ENCODE measurements at places on chromosomes 12 and 14.

DNA sequence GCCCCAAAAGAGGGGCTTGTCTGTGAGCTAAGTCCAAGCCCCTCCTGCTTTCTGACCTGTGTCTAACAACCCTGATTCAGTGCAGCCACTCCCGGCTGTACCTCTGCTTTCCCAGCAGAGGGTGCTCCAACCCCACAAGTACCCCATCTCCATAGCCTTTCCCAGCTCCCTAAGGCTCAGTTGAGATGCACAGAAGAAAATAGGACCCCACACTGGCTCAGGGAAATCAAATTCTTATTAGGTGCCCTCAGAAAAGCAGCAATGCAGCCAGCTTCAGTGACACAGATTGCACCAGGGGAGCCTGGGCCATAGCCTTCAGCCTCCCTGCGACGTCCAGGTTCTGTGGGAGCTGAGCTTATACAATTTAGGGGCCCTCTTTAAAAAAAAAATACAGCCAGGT, 49.9 kb downstream of the LRRC74A start:
- DNase-seq = no peak

DNA sequence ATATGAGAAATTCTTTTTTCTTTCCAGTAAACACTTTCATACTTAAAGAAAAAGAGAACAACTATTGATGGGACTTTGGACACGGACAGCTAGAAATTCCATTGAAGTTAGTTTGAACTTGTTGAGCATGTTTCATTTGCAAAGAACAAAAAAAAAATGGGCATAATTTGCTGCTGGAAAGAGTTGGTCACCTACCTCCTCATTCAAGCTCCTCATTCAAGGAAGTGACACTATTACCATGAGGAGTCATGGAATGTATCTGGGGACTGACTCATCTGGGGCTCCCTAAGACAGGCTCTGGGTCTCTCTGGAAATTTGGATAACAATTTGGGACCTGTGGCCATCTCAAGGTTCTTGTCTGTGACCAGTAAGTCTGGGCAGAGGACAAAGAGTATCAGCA, 50.4 kb downstream of the KICS2 start:
- no peak for DNase-seq

DNA sequence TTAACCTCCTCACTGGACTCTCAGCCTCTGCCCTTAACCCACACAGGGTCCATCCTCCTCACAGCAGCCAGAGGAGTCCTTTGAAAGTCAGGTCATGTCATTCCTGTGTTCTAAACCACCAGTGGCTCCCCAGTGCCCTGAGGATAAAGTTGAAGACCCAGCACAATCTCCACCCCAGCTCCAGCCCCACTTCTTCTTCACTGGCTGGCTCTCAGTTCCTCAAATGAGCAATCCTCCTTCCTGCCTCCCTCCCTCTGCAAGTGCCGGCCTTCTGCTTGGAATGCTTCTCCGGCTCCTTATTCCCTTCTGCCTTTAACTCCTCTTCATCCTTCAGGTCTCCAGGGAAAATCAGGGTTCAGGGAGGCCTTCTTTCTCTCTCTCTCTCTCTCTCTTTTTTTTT, 32.0 kb upstream of the SPPL3 start:
- DNase-seq = no peak

GRCh38 chr14:47675466-47676314, at the start of gene MDGA2:
MDGA2 (minus strand) TSS chr14:47675605.
- DNase-seq = no peak

GRCh38 chr14:48738186-48738925, 847.8 kb downstream of the RPS29 start:
- no peak for DNase-seq

DNA sequence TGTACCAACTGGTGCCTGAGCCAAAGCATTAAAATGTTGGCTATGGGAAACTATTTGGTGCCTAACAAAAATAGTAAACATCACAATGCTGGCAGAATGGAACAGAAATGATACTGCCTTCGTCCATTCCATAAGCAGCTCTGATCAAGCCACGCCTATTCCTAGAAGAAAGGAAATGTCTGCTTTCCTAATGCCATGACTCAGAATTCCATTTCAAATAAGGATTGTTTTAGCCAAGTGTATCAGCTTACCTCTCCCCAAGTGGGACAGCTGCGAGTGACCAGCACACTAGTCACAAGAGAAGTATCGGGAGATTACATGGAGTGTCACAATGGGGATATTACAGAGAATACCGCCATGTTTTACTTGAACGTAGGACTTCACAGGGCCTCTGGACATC, 38.7 kb downstream of the GLT8D2 start:
- DNase-seq = no peak

- no peak for DNase-seq
Observed at GRCh38 chr12:109625131-109625559, 51.6 kb downstream of the MVK start.

DNA sequence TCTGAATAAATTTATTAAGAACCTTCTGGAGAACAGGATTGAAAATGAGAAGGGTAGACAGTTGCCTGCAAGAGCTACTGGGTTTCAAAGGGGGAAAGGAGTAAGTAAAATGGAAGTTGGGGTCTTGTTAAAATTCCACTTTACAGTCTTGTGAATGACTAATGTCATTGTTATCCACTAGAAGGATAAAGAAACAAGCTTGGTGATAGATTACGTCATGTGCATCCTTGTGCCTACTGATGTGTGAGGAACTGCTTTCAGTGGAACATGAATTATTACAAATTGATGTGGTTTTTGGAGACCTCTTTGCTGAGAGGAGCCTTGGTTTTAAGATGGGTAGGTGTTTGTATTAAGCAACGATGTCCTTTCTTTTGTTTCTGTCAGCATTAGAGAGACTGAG, 272.5 kb upstream of the PRICKLE1 start:
- DNase-seq = no peak

- DNase-seq = no peak
Observed at GRCh38 chr12:90484094-90484493, 470.9 kb downstream of the CCER1 start.

- no peak for DNase-seq
Observed at GRCh38 chr12:72792889-72793288, 520.7 kb downstream of the TRHDE start.

GRCh38 chr12:104138797-104139152, 765 bp upstream of the NFYB start:
- DNase-seq = no peak

DNA sequence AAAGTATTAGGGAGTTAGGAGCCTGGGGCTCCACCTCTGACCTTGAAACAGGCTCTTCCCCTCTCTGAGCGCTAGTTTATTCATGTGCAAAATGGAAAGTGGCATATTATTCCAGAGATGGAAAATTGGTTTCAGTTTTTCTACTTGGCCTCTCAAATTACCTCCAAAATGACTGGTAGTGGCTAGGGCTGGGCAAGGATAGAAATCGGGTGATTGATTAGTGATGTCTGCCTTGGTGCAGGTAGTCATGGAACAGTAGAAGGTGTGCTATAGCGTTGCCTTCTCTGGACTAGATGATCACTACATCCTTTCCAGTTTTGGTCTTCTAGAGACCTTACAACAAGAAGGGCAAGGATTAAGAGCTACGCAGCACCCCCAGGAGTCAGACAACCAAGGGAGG, 8.6 kb upstream of the MSI1 start:
- DNase-seq = no peak

DNA sequence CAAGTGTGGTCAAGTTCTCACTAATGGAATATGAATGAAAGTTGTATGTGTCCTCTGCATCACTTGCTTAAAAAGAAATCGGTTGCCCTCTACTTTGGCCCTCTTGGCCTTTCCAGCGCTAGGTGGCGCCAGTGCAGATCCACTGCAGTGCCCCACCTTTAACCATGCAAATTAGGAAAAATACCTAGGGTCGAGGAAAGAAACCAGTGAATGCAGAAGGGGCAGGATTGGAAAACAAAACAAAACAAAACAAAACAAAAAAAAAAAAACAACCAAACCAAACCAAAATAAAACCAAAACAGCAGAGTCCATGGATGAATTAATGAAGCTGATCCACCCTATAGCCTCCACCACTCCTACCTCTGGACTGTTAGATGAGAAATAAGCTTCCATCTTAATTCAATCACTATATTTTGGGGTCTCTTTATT, 12.9 kb upstream of the NEMF start:
- no peak for DNase-seq

- DNase-seq = no peak
Observed at GRCh38 chr12:51183816-51184215, 10.9 kb upstream of the TFCP2 start.

DNA sequence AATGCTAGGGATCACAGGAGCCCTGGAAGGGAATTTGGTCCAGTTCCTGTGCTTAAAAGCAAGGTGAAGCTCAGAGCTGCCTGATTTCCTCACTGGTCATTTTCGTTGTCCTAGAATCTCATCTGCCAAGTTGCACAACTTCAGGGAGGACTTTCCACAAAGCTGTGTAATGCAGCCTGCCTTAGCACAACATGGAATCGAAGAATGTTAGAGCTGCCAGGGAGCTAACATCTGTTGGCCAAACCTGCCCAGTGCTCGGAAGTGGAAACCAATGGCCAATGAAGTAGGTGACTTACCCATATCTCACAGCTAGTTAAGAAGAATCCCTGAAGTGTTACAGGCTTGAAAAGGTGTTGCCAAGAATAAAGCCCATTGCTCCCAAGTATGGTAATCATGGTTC, 79.9 kb upstream of the SSTR1 start:
- no peak for DNase-seq

- DNase-seq = no peak
Observed at GRCh38 chr12:4825011-4825858, 84.5 kb upstream of the KCNA1 start.

DNA sequence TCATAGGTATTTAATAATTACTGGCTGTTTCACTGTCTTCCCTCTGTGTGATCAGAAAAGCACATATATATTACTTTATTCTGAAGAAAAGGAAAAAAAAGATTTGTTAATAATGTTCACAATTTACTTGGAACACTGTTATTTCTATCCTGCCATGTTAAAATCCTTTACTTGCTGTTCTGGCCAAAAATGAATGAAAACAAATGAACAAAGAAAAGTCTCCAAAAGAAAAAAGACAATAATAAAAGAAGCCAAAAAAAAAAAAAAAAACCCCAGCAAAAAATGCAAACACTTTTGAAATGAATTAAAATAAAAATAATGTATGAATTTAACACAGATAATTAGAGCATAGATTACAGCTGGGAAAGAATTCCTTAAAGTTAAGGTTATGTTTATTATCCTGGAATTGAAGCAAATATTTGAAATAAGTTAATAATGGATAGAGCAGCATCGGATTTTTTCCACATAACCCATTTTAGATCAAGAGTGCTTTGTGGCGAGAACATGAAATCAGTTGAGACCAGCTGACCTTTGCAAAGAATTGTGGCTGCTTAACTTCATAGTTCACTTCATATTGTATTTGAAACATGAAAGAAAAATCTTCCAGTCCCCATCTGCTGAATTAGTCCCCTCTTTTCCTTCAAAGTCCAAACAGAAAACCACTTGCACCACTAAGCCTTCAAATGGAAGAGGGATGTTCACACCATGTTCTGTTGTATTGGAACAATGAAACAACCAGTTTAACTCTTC, 444.8 kb downstream of the ADAMTS20 start:
- no peak for DNase-seq
